ENCODE measurements at places on chromosomes 11 and 22.

- no peak for DNase-seq
These were observed 1949.4 kb upstream of the RAG2 start for GRCh38 chr11:38547462-38547861.

DNA sequence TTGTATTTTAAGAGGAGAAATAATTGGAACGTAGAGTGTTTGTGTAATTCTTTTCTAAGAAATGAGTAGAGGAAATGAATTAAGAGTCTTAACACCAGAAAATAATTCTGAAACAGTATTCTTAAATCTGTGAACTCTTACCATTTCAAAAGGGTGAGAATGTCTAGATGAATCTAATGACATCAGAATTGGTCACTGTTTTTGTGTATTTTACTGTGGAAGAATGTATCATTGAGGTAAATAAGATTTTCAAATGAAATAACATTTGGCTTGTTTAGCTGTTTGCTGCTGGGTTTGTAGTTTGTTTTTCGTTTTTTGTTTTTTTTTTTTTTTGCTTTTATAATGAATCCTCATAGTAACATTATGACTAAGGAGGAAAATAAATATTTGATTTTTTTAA is 97.6 kb downstream of the EMSY start:
- DNase-seq, result no peak

- DNase-seq, result no peak
These were observed 81.0 kb downstream of the MYEOV start for GRCh38 chr11:69374946-69375310.

DNA sequence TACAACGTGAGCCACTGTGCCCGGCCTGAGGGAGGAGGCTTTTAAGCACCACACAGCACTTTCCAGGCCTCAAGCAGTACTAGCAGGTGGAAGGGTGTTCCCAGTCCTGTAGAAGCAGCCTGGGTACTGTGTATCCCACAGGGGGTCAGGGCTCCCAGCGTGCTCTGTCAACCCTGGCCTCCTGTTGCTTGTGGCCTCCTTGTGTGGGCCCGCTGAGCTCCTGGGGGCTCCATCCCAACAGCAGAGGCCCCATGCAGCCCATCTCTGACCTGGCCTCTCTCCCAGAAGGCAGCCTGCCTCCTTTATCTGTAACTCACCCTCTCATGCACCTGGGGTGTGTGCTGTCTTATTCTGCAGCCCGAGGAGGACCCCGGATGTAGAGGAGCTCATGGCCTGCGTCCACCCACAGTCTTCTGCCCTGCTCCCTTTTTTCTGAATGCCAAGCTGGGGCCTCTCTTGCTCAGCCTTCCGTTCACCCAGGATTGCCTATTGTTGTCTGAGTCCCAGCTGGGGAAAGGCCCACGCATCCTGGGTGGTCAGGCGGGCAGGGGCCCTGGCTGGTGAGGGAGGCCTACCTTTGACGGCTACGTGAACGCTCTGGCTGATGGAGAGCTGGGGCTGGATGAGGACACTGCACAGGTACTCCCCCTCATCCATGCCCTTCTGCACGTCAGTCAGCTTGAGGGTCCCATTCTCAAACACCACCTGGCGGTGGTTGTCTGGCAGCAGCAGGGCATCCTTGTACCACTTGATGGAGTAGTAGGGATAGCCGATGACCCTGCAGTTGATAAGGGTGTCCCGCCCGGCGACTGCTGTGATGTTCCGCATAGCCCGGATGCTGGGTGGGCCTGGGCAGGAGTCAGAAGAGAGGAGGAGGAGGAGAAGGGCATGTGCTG is 188.5 kb downstream of the CEP164 start:
- DNase-seq, result no peak

GRCh38 chr11:95647355-95647754 is 142.2 kb downstream of the FAM76B start:
- no peak for DNase-seq

All from NCI-H524 (cell line).